ENCODE measurements at places on chromosomes 16 and 17.

- DNase-seq, result no peak
Observed at GRCh38 chr17:73387746-73388577, 76.2 kb upstream of the CDC42EP4 start.

DNA sequence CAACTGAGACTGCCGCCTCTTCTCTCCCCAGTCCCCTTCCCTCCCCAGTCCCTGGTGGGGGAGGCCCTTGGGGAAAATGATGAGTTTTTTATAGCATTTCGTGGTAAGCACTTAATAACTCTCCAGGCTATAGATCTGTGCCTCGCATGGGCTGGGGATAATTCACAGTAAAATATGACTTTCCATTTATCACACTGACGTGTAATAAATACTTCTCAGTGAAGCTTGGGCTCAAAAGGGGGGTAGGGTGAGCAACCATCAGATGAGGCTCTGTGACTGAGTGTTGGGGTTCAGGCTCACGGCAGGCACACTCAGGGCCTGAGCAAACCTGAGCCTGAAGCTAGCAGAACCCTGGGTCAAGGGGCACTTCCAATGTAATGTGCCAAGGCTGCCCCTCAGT, 101.6 kb downstream of the CCT6B start:
- peak; percentile 14 for DNase-seq

- no peak for DNase-seq
Observed at GRCh38 chr17:1611715-1612114, 16.9 kb downstream of the SLC43A2 start.

GRCh38 chr16:69273009-69273408, 38.1 kb upstream of the VPS4A start:
- no peak for DNase-seq

GRCh38 chr16:89335803-89336485, 118.4 kb downstream of the ZNF778 start:
- no peak for DNase-seq

- no peak for DNase-seq
Observed at GRCh38 chr16:2829501-2830354, at the start of gene ZG16B. ZG16B (plus strand) TSS chr16:2830303; CDS start chr16:2830442, 139 bp downstream.

GRCh38 chr17:74340470-74341023, 14.5 kb downstream of the KIF19 start:
- DNase-seq, result no peak

DNA sequence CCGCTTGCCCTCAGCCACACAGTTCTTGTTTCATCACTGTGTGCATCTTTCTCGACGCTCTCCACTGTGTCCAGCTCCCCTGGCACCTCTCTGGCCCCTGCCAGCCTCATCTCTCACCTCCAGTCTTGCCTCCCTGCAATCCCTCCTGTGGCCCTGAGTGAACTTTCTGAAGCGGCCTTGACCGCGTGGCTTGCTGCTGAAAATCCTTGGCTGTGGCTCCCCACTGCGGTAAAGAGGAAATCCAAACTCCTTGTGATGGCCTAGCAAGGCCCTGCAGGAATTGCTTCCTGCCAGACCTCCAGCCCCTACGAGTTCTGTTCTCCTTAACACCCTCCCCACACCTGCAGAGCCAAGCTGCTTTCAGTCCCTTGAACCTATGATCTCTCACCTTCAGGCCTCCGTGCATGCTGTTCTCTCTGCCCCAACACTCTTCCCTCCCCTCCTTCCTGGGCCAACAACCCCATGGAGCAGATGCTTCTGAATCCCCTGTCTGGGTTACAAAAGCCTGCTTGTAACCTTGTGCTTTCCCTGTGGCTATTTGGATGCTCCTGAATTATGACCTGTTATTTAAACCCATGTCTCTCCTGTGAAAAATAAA, 33.6 kb upstream of the BRD7 start:
- DNase-seq, result no peak

- DNase-seq, result no peak
Observed at GRCh38 chr17:34259146-34259545, 4.1 kb downstream of the CCL2 start.

DNA sequence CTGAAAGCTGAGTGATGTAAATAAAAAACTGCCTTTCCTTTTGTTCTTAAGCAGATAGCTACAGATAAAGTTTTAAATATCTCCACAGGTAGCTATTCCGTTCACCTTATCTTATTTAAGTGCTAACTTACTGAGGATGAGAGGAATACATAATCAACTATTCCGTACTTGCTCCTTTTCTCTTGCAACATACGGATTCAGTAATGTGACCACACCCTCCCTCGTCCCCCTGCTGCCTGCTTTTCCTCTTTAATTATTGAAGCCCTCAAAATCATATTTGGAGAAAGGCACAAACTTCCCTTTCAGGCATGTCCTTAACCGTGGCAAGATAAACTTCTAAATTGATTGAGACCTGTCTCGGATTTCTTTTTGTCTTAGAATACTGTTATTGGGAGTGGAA, 101.4 kb downstream of the MAP2K4 start:
- DNase-seq, result no peak

DNA sequence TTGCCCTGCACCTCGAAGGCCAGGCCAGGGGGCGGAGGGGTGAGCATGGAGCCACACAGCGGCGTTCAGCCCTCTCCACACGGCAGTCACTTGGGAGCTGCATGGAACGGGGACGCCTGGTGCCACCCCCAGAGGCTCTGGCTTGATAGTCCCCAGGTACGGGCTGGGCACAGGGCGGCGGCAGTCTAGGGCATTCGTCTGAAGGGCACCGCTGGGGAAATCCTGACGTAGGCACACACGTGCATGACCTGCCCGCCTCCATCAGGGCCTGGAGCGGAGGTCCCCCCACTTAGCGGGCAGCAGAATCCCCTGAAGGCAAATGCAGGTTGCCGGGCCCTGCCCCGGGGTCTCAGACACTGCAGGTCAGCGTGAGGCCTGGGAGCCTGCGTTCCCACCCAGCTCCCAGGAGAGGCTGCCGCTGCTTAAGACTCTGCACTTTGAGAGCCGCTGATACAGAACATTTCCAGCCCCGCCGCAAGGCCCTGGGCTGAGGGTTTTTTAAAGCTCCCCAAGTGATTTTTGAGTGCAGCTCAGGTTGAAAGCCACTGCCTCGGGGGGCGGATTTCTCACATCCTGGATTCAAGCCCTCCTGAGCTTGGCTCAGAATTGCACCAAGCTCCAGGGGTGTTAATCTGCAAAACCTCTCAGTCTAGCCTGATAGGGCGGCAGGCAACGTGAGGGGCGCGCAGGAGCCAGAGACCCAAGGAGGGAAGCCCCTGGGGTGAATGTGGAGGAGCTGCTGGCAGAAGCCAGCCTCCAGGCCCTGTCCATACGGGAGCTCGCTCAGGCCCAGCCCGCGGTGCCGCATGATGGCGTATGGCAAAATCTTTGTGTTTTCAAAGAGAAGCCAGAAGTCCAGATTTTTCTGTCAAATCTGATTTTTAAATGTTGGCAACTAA, 182.3 kb upstream of the GSE1 start:
- DNase-seq, result no peak
